ENCODE measurements at places on chromosomes 4 and X. TPM values are rescaled to one million over a fixed set of nuclear protein-coding genes. Genes with fewer than 3 reads are reported as not detected.

- H3K27me3 ChIP-seq: peaks cover 31% of the 10 kb centered on the region
- H3K4me1 ChIP-seq: no peaks in the 10 kb centered on the region
- no peak overlapping the region for H3K4me3 ChIP-seq
- H3K36me3 ChIP-seq: no peaks in the 10 kb centered on the region
- no peak overlapping the region for H3K27ac ChIP-seq
- DNase-seq: no peak
Measured at GRCh38 chrX:50103176-50103575, 97.6 kb downstream of the AKAP4 start.

GRCh38 chr4:75469896-75470295 is 44.3 kb downstream of the RCHY1 start:
- no peak overlapping the region for H3K4me3 ChIP-seq
- no peaks in the 10 kb centered on the region for H3K4me1 ChIP-seq
- no peak overlapping the region for H3K27ac ChIP-seq

- DNase-seq: peak; percentile 45
- H3K27me3 ChIP-seq: no peaks in the 10 kb centered on the region
- no peaks in the 10 kb centered on the region for H3K36me3 ChIP-seq
- H3K27ac ChIP-seq: peak overlapping the region; percentile 50
- peaks cover 16% of the 10 kb centered on the region for H3K4me1 ChIP-seq
- H3K4me3 ChIP-seq: no peak overlapping the region
Measured at GRCh38 chrX:13167481-13168231, 123.2 kb upstream of the FAM9C start.

Gene ZNF732
- not detected for total RNA-seq
